Lower lobe of right lung (tissue), 2 donors: ENCODE measurements at places on chromosomes 13 and 19. TPM values are rescaled to one million over a fixed set of nuclear protein-coding genes. Genes with fewer than 3 reads are reported as not detected.

ATP8A2 gene
- total RNA-seq, result 1.7 TPM

GRWD1 gene
- total RNA-seq, result 25.8 TPM

CNFN gene
- total RNA-seq, result not detected

ZNF682 gene
- 4.6 TPM for total RNA-seq

VSIG10L gene
- total RNA-seq, result 3.2 TPM

TMEM147 gene
- total RNA-seq, result 81.6 TPM

DNA sequence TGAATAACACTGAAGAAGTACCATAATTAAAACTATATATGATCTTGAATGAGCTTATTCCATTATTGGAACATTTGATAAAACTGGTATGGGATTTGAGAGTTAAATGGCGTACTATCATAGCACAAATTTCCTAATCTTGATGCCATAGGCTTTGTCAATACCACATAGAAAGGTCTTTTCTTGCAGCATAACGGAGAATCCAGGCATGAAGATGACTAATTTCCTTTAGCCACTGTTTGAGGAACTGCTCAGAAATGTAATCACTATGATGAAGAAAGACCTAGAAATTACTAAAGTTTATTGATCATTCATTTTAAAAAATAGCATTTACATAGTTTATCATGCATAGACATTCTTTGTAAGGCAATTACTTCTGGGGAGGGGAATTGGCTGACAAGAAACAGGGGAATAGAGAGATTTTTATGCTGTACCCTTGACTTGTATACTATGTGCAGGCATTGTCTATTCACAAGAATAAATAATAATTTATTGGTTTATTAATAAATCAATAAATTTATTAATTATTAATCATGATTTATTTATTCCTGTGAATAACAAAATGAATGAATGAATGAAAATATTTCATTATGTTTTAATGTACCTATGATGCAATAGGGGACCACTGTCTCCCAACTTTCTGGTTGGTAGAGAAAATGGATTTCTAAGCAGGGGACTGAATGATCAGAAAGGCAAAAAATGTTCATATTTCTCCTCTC, 2676.6 kb downstream of the PCDH9 start:
- DNase-seq, result no peak

- DNase-seq, result no peak
These were observed 59.0 kb upstream of the FARP1 start for GRCh38 chr13:98083936-98084335.

- DNase-seq, result no peak
These were observed 36.4 kb downstream of the PIP5K1C start for GRCh38 chr19:3663838-3664237.

- DNase-seq, result no peak
These were observed 14.9 kb downstream of the UBL3 start for GRCh38 chr13:29835280-29836061.

- DNase-seq, result no peak
These were observed 918 bp upstream of the FUZ start for GRCh38 chr19:49814010-49814409.

- no peak for DNase-seq
These were observed 11.9 kb downstream of the GRAMD1A start for GRCh38 chr19:35011737-35012682.

GRCh38 chr13:22320991-22321390, 650.1 kb downstream of the FGF9 start:
- DNase-seq, result no peak

DNA sequence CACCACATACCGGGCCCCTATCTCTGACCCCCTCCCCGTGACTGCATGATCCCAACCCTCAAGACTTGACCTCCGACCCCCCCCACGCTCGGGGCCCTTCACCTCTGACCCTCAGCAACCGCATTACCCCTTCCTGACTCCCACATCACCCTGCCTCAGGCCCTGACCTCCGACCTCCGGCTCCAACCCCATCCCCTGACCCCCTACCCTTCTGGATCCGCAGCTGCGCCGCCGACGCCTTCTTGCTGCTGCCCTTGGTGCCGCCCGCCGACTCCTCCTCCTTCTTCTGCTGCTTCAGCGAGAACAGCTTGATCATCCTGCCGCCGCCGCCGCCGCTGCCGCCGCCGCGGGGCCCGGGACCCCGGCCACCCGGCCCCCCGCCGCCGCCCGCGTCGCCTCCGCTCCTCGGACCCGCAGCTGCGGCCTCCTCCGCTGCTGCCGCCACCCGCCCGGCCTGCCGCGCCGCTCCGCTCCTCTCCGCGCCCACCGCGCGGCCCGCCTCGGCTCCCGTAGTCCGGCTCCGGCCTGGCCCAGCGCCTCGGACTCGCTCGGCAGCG, at the start of gene UBE2M:
TSS of gene UBE2M (minus strand) at position 546 of the 557 bp plus-strand sequence. CDS start at position 316, 230 bp downstream.
- peak; percentile 83 for DNase-seq

GRCh38 chr13:33245505-33246158, 39.9 kb downstream of the STARD13 start:
- DNase-seq, result no peak

GRCh38 chr19:44741841-44742329, 6.6 kb upstream of the BCL3 start:
- DNase-seq, result peak; percentile 96

DNA sequence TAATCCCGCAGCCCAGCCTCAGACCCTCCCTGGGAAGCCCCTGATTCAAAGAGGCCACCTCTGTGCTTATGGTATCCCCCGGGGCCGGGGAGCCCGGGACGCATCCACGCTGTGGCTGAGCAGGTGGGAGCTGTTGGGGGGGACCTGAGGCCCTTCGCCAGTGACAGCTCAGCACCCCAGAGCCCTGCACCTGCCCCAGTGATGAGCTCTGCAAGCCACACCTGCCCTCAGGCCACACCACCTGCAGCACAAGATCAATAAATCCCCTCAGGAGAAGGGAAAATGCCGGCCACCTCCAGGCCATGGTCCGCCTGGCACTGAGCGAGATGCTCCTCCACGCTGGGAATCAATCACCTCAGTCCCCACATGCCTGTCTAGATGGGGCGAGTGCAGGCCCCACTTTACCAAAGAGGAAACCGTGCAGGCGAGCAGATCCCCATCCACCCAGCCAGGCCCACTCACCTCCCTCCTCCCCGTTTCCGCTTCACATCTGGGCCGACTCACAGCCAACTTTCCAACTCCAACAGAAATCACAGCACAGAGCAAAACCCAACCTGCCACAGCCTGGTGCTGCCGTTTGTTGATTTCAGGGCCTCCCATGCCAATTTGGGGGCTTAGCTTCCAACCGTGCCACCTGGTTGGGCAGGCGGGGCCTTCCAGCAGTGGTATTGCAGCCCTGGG, 12.8 kb downstream of the MOB3A start:
- no peak for DNase-seq

- no peak for DNase-seq
These were observed 52.4 kb downstream of the RBM26 start for GRCh38 chr13:79353693-79354092.
